ENCODE measurements at places on chromosomes 4 and X.

GRCh38 chrX:132614297-132614696, 125.5 kb upstream of the MBNL3 start:
- DNase-seq = no peak

DNA sequence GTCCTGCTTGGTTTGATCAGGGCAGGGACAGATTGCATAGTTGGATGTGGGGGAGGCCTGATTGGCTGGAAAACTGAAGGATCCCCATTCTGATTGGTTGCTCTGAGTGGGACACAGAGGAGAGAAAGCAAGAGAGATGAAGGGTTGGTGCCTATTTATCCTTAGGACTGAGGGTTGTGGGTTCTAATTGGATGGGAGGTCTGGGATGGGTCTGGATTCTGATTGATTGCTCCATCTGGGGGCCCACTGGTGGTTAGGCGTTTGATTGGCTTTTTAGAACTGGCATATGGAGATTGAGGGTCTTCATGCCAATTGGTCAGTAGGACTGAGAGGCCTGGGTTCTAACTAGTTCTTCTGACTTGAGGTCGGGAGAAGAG, 644 bp upstream of the EBP start:
- no peak for DNase-seq

DNA sequence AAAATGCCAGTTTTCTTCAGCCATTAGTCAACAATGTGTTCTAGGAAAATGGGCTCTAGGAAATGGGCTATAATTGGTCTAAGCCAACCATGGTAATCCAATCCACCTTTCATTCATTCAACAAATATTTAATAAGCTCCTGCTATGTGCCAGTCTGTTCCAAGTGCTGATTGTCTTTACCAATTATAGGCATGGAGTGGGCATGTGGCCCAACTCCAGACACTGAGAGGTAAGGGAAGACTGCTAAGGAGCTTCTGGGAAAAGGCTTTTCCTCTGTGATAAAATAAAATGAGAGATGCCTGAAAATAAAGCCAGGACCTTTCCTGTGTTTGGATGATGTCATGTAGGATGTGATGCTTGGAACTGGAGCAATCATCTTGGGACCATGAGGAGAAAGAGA, 43.3 kb downstream of the HOPX start:
- DNase-seq = no peak

DNA sequence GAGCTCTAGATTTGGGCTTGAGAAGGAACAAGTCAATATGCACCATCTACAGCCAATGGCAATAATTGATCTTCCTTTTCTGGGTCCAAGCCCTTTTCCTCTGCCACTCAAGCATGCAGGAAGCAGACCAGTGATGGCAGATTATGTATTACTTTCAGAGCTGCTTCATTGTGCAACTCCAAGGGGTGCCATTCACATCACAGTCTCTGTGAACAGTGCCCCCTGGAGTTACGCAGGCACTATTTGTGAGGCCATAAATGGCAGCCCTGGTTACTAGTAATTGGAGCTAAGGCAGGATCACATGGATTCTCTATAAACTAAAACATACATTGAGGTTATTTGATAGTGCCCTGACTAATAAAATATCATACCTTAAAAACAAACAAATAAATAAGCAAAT, 313.4 kb upstream of the SLC7A11 start:
- no peak for DNase-seq

- DNase-seq = no peak
Measured at GRCh38 chr4:48193921-48194468, 59.9 kb upstream of the TXK start.

- no peak for DNase-seq
Measured at GRCh38 chrX:4905576-4905975, 1192.1 kb upstream of the PRKX start.

- DNase-seq = no peak
Measured at GRCh38 chr4:100828986-100829685, 311.3 kb upstream of the EMCN start.

DNA sequence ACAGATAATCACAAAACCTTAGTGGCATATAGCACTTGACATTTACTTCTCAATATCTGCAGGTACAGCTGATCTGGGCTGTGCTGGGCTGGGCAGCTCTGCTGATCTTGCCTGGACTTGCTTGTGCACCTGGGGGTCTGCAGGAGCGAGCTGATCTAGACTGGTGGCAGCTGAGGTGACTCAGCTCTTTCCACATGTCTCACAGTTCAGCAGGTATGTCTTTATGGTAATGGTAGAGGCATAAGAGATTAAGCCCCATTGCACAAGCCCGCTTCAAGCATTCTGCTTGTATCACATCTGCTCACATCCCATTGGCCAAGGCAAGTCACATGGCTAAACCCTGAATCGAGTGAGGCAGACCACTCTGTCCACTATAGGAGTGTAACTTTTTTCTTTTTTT, 506.7 kb downstream of the BCOR start:
- DNase-seq = no peak

DNA sequence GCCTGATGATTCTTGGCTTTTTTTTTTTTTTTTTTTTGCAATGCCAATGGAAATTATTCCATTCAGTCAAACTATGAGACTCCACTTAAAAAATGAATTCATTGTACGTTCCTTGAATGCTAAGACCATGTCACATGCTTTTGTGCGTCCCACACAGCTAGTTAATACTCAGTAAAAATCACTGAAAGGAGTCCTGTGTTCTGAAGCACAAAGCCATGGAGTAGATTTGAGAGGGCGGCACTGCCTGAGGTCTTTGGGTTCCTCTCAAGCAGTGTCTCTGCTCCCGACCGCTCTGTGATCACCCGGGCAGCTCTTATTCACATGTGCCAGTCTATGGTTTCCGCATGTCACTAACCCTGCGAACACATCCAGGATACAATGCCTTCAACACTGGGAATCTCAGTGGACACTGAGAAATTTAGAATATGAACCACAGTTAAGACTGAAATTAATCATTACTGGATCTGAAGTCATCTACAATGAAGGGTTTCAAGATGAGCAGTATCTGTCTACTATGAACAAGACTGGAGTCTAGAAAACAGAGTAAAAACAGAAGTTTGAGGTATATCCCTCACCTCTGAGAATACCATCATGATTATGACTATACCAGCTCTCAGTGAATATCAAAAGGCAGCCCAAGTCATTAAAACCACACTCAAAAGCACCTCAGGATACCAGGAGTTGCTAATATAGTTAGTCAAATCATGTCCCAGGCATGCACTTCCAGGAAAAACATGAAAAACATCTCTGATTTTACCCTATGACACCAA, 193.0 kb downstream of the MGST2 start:
- DNase-seq = no peak

- DNase-seq = no peak
Measured at GRCh38 chr4:4759232-4759631, 100.2 kb upstream of the MSX1 start.
